ENCODE measurements at places on chromosomes 4 and X. TPM values are rescaled to one million over a fixed set of nuclear protein-coding genes. Genes with fewer than 3 reads are reported as not detected.

- no peak overlapping the region for H3K27ac ChIP-seq
- no peak overlapping the region for H3K4me3 ChIP-seq
- peaks cover 2% of the 10 kb centered on the region for H3K4me1 ChIP-seq
- no peaks in the 10 kb centered on the region for H3K27me3 ChIP-seq
- no peak for DNase-seq
These were observed 16.6 kb upstream of the UBA1 start for GRCh38 chrX:47177079-47177478.

DNA sequence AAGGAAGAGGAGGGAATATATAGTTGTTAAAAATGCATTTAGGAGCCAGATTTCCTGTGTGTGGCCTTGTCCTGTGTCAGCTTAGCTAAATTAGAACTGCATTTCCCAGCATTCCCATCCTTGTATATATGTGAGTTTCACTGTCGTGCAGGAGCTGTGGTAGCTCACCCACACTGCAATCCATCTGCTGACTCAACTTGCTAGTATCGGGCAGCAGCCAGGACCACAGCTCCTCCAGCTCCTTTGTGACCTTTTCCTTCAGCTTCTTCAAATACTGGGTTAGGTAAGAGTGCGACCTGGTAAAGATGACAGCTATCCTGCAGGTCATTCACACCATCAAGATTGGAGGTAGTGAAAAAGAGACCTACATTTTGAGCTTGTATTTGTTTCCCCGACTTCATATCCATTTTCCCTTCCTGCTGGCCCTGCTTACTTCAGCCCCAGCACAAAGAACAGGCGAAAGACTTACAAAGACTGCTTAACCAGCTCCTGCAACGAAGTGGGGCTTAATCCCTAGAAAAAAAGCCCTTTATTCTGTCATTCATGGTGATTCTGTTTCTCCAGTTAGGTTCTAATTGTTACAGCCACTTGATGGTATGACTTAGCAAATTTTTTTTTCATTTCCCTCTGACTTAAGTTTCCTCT is 11.4 kb downstream of the ASIC5 start:
- no peak for DNase-seq
- H3K27ac ChIP-seq: no peak overlapping the region
- H3K36me3 ChIP-seq: no peaks in the 10 kb centered on the region
- no peaks in the 10 kb centered on the region for H3K4me1 ChIP-seq
- no peak overlapping the region for H3K4me3 ChIP-seq
- H3K27me3 ChIP-seq: no peaks in the 10 kb centered on the region

DNA sequence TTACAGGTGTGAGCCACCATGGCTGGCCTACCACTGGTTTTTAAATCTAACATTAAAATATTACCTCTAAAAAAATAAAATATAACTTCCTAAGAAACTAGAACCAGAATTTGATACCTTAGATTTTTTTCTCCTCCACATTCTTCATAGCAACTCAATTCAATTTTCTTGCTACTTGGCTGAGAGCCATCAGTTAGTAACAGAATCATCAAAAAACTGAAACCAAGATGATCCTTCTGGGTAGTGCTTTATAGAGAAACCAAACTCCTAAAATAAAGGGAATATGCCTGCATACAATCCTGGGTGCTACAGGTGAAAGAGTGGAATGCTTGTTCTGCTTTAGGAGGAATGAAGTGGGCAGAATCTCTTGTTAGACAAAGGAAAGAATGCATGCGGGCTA is 64.4 kb downstream of the RPS3A start:
- DNase-seq: no peak
- no peaks in the 10 kb centered on the region for H3K36me3 ChIP-seq
- no peak overlapping the region for H3K4me3 ChIP-seq

DNA sequence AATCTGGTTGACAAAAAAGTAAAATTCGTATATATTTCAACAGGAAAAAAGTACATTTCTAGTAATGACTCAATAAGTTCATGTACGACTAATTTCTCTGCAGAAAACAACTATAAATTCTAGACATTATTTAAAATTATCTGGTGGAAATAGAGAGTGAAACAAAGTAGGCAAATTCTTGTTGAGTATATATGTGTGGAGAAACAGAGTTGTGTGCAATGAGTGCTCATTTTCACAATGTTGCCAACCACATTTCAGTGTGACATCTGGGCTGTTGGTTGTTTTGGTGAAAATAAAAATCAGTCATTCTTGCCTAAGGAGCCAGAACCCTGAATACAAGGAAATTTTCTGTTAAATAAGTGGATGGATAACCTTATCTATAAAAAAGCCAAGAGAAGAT is 372.0 kb upstream of the NDST4 start:
- H3K4me3 ChIP-seq: no peak overlapping the region
- no peak overlapping the region for H3K27ac ChIP-seq
- no peaks in the 10 kb centered on the region for H3K4me1 ChIP-seq
- no peaks in the 10 kb centered on the region for H3K27me3 ChIP-seq

The FGFR3 gene
- 0.25 TPM for total RNA-seq

DNA sequence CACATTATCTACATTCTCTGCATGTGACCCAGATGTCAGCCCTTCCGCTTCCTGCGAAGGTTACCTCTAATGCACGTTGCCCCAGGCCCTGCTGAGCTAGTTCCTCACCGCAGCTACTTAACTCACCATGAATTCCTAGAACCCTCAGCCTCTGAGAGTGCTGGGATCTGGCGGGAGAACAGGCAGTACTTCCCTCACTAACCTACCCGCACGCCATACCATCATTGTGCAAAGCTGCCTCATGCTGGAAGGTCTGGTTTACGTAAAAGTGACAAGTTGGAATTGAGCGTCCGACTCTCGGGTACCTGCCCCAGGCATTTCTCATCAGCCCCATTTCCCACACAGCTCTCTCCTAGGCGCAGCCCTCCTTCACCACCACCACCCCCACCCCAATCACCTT is 6.3 kb downstream of the SLC25A4 start:
- H3K4me3 ChIP-seq: no peak overlapping the region
- peaks cover 3% of the 10 kb centered on the region for H3K4me1 ChIP-seq
- H3K27ac ChIP-seq: no peak overlapping the region
- peaks cover 8% of the 10 kb centered on the region for H3K27me3 ChIP-seq
- no peak for DNase-seq

- no peak overlapping the region for H3K4me3 ChIP-seq
- no peaks in the 10 kb centered on the region for H3K27me3 ChIP-seq
- no peak overlapping the region for H3K27ac ChIP-seq
These were observed 34.7 kb upstream of the PGRMC2 start for GRCh38 chr4:128322311-128322710.

DNA sequence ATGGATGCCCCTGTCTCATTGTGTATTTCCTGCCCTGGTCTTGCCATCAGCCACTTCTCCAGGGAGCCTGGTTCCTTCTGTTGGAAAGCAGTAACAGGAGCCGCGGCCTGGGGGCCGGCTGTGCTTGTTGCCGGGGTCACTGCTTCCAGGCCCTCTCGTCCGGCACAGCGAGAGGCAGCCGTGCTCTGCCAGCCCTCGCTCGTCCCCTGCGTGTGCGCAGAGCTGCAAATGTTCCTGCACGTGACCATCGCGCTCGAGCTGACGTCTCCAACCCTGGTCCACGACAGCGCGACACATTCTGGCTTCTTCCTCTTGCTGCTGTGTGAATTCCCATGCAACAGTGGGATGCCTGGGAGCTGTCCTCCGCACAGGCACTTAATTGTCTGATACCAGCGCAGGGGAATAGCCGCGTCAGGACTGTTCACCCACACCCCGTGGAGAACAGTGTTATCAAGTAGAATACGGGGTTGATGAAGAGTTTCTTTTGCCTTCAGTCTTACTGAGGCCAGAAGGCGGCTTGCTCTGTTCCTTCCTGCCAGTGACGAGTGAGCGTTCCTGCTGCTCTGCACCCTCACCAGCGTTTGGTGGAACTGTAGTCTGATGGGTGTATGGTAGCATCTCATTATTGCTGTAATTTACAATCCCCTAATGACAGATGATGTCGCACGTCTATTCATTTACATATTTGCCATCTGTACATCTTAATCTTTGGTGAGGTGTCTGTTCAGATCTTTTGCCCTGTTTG is 12.3 kb downstream of the PDE6B start:
- H3K27ac ChIP-seq: no peak overlapping the region
- H3K4me3 ChIP-seq: no peak overlapping the region
- H3K36me3 ChIP-seq: no peaks in the 10 kb centered on the region

The SH3D19 gene
- total RNA-seq: not detected

The F9 gene
- total RNA-seq: not detected

GRCh38 chr4:113825272-113825671 is 63.7 kb upstream of the CAMK2D start:
- H3K36me3 ChIP-seq: no peaks in the 10 kb centered on the region
- H3K4me1 ChIP-seq: peaks cover 32% of the 10 kb centered on the region
- no peaks in the 10 kb centered on the region for H3K27me3 ChIP-seq

Measured in activated CD4-positive, alpha-beta T cell treated with anti-CD3 and anti-CD28 coated beads, Interleukin-2, amount 10 ng/mL, durations not matched to agents 7 days and 5 days (primary cell).